Activated CD8-positive, alpha-beta memory T cell treated with anti-CD3 and anti-CD28 coated beads, Interleukin-2, amount 10 ng/mL, durations not matched to agents 7 days and 5 days (primary cell): ENCODE measurements at places on chromosomes 3 and 15. TPM values are rescaled to one million over a fixed set of nuclear protein-coding genes. Genes with fewer than 3 reads are reported as not detected.

DNA sequence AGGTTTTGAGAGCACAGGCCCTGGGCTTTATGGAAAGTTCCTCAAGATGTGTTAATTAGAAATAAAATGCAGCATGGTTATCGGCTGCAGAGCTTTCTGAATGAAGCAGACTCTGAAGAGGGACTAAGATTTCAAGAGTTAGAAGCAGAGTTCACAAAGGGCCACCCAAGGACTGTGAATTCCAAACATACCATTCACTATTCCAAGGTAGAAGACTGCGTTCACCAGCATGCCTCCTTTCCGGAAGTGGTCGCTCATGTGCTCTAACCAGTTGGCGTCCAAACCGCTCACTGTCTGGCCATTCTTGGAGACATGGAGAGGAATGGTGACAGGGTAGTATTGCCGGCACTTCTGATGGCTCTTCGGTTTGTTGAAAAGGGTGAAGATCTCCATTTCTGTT lies 104.9 kb downstream of the OXNAD1 start:
- DNase-seq: no peak
- H3K36me3 ChIP-seq: peaks cover 70% of the 10 kb centered on the region
- no peak overlapping the region for H3K27ac ChIP-seq
- no peaks in the 10 kb centered on the region for H3K27me3 ChIP-seq
- H3K4me3 ChIP-seq: no peak overlapping the region

- DNase-seq: peak; percentile 58
- H3K27ac ChIP-seq: peak overlapping the region; percentile 81
- H3K4me3 ChIP-seq: peak overlapping the region; percentile 56
- no peaks in the 10 kb centered on the region for H3K27me3 ChIP-seq
- peaks cover 61% of the 10 kb centered on the region for H3K36me3 ChIP-seq
Measured at GRCh38 chr3:56796202-56796601, 5.5 kb downstream of the ARHGEF3 start.

The EXD1 gene
- not detected for total RNA-seq

DNA sequence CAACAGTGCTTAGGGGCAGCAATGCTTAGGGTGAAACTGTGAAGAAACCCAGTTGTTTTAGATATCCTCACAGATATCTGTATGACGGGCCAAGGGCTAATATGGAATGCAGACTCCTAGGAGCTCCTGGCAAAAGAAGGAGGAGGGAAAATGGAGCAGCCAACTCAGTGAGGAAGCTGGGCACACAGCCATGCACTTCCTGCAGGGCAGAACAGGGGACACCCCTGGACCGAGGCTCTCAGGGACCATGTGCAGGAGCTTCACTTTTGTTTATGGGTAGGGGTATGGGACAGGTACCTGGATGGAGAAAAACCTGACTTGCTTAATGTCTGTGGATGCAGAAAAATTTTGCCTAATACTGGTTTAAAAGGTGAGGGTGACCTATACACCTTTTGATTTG lies 20.2 kb downstream of the NIPA1 start:
- no peak overlapping the region for H3K4me3 ChIP-seq
- peaks cover 7% of the 10 kb centered on the region for H3K4me1 ChIP-seq
- H3K27me3 ChIP-seq: no peaks in the 10 kb centered on the region

The CYP8B1 gene
- total RNA-seq: not detected

The TRPM1 gene
- 0.06 TPM for total RNA-seq

The MORC1 gene
- not detected for total RNA-seq

DNA sequence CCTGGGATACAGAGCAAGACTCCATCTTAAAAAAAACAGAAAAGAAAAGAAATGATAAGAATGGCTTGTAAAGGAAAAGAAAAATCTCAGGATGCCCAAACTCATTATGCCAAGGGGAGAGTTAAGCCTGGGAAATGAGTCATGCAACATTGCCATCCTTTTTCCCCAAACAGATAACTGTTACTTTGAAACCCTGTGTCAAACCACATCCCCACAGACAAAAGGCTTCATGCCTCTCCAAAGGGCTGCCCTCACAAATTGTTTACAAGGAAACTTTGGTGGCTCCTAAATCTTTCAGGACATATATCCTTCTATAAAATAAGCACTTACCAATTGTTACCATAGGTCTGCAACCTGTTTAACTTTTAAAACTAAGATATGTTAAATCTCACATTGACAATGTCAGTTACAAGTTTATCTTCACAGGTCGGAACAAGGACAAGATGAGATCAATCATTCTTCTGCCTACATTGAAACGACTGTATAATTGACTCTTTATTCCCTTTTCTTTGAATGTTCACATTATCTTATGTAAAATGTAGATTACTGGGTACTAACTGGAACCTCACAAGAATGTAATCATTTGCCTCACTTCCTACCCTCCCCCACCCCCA lies 18.6 kb upstream of the SENP7 start:
- H3K36me3 ChIP-seq: peaks cover 11% of the 10 kb centered on the region
- no peak overlapping the region for H3K4me3 ChIP-seq
- DNase-seq: no peak
- peaks cover 20% of the 10 kb centered on the region for H3K4me1 ChIP-seq
- H3K27ac ChIP-seq: no peak overlapping the region

- H3K4me1 ChIP-seq: no peaks in the 10 kb centered on the region
- no peak overlapping the region for H3K4me3 ChIP-seq
Measured at GRCh38 chr15:69693059-69693458, 240.4 kb downstream of the RPLP1 start.

- no peak overlapping the region for H3K27ac ChIP-seq
- peaks cover 13% of the 10 kb centered on the region for H3K4me1 ChIP-seq
- H3K4me3 ChIP-seq: no peak overlapping the region
- no peak for DNase-seq
- H3K36me3 ChIP-seq: peaks cover 4% of the 10 kb centered on the region
Measured at GRCh38 chr15:59950603-59951388, 53.3 kb upstream of the FOXB1 start.

The WDR76 gene
- total RNA-seq: 91.1 TPM

The TM4SF1 gene
- total RNA-seq: not detected

- no peaks in the 10 kb centered on the region for H3K36me3 ChIP-seq
- no peak for DNase-seq
- no peak within 1 kb of the TSS for H3K27ac ChIP-seq
- peak within 1 kb of the TSS; percentile 40 for H3K4me3 ChIP-seq
- H3K4me1 ChIP-seq: peaks cover 6% of the 10 kb centered on the region
Measured at GRCh38 chr3:53846134-53846850, at the start of the genes CHDH and IL17RB. Gene CHDH, minus strand, starts transcription at chr3:53846419. Its CDS starts 22,411 bp downstream, at chr3:53824008. Gene IL17RB, plus strand, starts transcription at chr3:53846568. Its CDS starts 21 bp downstream, at chr3:53846589.

The RBP2 gene
- not detected for total RNA-seq

DNA sequence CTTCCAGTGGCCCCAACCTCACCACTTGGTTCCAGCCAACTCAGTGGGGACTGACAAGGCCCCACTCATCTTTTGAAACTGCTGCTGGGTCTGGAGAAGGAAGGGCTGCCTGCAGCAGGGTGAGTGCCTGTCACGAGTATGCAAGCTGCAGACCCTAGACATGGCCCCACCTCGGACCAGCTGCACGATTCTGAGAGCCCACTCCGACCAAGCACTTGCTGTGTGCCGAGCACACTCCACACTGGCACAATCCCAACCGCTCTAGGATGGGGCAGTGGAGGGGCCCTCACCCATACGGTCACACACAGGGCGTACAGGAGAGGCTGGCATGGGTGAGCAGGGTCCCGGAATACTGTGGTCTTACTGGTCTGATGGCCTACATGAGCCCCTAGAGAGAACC lies 8.0 kb upstream of the PLXND1 start:
- peaks cover 5% of the 10 kb centered on the region for H3K4me1 ChIP-seq
- peaks cover 12% of the 10 kb centered on the region for H3K27me3 ChIP-seq
- DNase-seq: no peak
- H3K27ac ChIP-seq: no peak overlapping the region
- no peaks in the 10 kb centered on the region for H3K36me3 ChIP-seq

GRCh38 chr3:194935061-194935460 lies 249.4 kb downstream of the FAM43A start:
- H3K4me1 ChIP-seq: no peaks in the 10 kb centered on the region
- DNase-seq: peak; percentile 4
- no peak overlapping the region for H3K4me3 ChIP-seq
- peaks cover 5% of the 10 kb centered on the region for H3K27me3 ChIP-seq

GRCh38 chr3:134511500-134511899 lies 25.6 kb downstream of the CEP63 start:
- no peaks in the 10 kb centered on the region for H3K27me3 ChIP-seq
- H3K36me3 ChIP-seq: peaks cover 60% of the 10 kb centered on the region
- no peaks in the 10 kb centered on the region for H3K4me1 ChIP-seq
- no peak overlapping the region for H3K27ac ChIP-seq

- peaks cover 2% of the 10 kb centered on the region for H3K36me3 ChIP-seq
- H3K27me3 ChIP-seq: peaks cover 41% of the 10 kb centered on the region
- H3K27ac ChIP-seq: no peak overlapping the region
- H3K4me3 ChIP-seq: no peak overlapping the region
- DNase-seq: no peak
Measured at GRCh38 chr3:179460260-179460659, 9.0 kb upstream of the GNB4 start.

GRCh38 chr3:135495891-135496290 lies 469.6 kb upstream of the PPP2R3A start:
- DNase-seq: no peak
- no peaks in the 10 kb centered on the region for H3K36me3 ChIP-seq
- no peak overlapping the region for H3K27ac ChIP-seq
- no peak overlapping the region for H3K4me3 ChIP-seq
- H3K27me3 ChIP-seq: peaks cover 2% of the 10 kb centered on the region

The NR2E3 gene
- total RNA-seq: not detected

DNA sequence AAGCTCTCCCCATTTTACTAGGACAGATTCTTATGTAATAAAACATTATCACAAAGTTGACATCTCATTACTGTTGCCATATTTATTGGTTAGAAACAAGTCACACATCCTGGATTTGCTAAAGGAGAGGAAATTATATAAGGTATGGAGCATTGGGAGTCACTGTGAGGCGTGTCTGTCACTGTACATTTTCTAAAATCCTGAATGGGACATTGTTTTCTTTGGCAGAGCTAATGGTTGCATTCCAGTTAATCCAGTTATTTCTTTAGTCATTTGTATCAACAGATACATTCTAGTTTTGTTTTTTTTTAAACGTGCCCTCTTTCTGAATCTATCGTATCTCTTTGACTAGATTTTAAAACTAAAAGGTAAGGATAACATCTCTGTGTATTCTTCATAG lies 70.2 kb upstream of the MITF start:
- H3K4me3 ChIP-seq: no peak overlapping the region
- no peak for DNase-seq
- H3K27ac ChIP-seq: no peak overlapping the region
- H3K36me3 ChIP-seq: no peaks in the 10 kb centered on the region
- H3K27me3 ChIP-seq: no peaks in the 10 kb centered on the region
- no peaks in the 10 kb centered on the region for H3K4me1 ChIP-seq

DNA sequence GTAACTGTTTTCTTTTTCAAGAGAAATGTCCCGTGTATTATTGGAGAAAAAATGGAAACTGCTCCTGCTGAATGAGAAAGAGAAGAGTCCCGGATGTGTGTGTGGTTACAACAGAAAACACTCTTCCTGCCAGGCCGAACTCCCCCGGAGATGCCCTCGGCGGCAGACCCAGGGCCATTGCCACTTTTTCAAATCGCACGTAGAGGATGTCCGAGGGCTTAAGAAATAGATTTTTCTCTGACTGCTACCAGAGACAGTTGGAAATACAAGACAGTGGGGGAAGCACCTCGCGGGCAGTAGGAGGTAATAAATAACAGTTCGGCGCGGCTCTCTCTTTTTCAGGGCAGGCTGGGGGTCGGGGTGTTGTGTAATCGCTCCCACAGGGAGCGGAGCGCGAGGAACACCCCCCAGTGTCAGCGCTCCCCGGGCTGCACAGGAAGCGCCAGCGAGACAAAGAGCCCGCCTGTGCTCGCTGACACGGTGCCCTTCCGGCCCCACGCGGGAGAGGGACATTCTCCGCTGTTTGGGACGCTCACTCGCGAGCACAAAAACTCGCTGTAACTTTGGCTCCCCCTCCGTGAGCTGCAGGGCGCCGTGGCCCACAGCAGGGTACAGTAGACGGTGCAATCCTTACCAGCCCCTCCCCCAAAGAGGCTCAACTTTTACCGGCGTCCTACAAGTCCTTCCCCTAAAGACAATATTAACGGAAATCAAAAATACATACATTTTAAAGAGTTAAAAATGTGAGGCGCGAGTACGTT lies 1.1 kb downstream of the VGLL4 start:
- H3K36me3 ChIP-seq: peaks cover 20% of the 10 kb centered on the region
- H3K4me1 ChIP-seq: peaks cover 44% of the 10 kb centered on the region
- DNase-seq: peak; percentile 84
- peak overlapping the region; percentile 97 for H3K4me3 ChIP-seq
- no peaks in the 10 kb centered on the region for H3K27me3 ChIP-seq
- H3K27ac ChIP-seq: peak overlapping the region; percentile 95
